ENCODE measurements at places on chromosomes 16 and 17.

GRCh38 chr16:72917051-72917450 lies 130.9 kb downstream of the ZFHX3 start:
- DNase-seq = no peak

DNA sequence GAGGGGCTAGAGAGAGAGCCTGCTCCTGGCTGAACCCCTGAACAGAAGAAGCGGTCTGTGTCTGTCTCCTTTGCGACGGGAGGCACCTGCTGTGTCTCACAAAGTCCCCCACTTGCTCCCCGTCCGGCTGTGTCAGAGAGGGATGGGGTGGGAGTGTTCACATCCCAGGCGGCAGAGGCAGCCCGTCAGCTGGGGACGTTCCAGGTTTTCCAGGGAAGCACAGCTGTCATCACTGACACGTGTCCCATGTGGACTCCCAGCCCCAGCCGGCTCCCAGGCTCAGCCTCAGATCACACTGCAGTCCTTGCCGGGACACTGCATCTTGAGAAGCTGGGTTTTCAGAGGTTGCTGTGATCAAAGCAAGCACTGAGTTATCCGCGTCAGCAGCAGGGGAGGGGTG lies 1.6 kb downstream of the TELO2 start:
- no peak for DNase-seq

GRCh38 chr17:27628376-27628775 lies 2.6 kb upstream of the LGALS9 start:
- no peak for DNase-seq

DNA sequence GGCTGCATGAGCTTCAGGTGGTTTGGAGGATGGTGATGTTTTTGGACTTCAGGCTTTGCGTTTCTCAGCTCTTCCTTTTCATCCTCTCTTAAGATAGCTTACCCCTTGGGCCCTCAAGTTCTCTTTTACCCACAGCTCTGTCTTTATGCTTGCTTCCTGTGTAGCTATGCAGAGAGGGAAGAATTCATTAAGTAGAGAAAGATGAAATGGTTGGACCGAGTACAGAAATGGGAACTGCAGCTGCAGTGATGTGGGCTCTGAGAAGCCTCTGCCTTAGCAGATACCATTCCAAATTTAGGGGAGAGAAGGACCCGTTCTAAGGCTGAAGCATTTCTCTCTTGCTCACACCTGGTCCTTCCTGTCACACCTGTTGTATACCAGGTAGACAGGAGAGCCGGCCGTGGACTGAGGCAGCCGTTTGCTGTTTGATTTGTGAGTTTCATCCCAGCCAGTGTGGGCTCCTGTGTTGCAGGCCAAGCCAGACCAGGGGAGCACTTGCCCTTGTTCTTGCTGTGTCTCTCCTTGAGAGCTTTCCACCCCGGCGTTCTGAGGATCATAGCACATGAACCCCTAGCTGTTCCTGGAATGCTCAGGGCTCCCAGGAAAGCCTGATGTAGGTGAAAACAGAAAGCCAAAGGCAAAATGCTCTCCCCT lies 392.7 kb downstream of the CPPED1 start:
- DNase-seq = no peak

GRCh38 chr17:72387969-72388368 lies 267.1 kb downstream of the SOX9 start:
- DNase-seq = no peak

- peak; percentile 12 for DNase-seq
Measured at GRCh38 chr16:80347900-80348299, 192.9 kb upstream of the DYNLRB2 start.

GRCh38 chr17:49676276-49676868 lies 1.5 kb downstream of the SPOP start:
- DNase-seq = peak; percentile 38

GRCh38 chr17:20280851-20281250 lies 186.5 kb downstream of the LGALS9B start:
- DNase-seq = no peak

- DNase-seq = no peak
Measured at GRCh38 chr17:77386502-77387192, 245.9 kb downstream of the SEC14L1 start.

DNA sequence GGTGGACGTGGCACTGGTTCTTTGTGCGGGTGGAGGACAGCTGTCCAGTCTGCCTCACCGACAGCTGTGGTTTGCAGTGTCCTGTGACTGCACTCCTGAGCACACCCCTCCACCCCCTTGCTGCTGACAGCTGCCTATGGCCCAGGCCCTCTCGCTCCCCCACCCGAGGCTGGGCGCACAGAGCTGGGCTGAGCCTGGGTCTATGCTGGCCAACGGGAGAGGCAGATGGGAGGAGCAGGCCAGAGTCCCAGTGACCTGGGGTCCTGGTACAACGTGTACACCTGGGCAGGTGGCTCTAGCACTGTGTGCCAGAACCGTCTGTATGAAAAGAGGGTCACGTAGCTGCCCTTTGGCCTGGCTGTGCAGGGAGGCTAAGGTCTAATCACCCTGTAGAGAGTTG lies 30.5 kb downstream of the BAIAP2 start:
- no peak for DNase-seq

DNA sequence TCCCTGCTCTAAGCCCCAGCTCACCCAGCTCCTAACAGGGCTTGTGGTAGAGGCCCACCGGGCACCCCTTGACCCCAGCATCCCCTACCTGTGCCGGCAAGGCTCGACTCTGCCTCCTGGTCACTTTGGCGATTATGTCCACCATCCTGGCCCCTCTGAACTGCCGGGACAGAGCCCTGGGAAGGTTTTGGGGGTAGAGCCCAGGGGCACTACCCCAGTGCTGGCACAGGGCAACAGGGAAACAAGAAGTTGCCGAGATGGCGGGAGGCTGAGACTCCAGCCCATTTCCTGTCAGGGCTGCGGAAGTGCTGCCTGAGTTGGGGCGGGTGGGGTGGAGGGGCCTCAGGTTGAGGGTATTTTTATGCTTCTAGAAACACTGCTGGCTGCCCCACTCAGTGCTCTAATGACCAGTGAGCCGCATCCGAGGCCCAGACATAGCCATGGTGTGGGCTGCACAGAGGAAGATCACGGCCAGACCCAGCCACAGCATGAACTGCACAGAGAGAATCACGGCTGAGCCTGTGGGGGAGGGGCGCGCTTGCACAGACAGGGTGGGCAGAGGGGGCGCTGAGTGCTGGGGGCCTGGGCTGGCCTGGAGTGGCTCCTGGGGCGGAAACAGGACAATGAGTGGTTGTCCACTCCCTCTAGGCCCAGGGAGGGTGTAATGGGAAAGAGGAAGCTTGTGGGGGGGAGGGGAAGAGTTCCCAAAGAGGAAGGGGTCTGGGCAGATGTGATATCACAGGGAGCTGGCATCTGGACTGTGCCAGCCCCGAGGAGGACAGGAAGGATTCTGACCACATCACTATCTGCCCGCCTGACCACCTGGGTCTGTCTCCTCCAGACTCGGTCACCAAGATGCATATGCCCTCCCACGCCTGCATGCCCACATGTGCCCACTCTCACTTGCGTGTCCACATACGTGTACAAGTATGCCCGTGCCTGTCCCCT lies 22.3 kb downstream of the ARHGAP27 start:
- DNase-seq = no peak

- no peak for DNase-seq
Measured at GRCh38 chr17:9684955-9685621, 39.8 kb downstream of the USP43 start.

DNA sequence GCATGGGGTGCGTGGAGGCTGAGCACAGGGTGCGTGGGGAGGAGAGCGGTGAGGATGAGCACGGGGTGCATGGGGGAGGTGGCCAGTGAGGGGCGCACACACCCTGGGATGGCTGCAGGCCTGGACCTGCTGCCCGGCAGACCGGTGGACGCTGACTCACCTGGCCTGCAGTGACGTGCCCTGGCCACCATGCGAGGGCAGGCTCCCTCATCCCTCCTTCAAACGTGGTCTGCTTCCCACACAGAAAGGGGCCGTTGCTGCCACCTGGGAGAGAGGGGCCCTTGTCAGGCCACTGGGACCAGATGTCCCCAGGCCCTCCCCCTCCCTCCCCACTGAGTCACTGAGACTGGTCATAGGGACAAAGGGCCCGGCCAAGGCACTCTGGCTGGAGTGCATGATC lies 20.1 kb upstream of the APRT start:
- DNase-seq = no peak

- no peak for DNase-seq
Measured at GRCh38 chr16:9943121-9943520, 239.1 kb downstream of the GRIN2A start.

DNA sequence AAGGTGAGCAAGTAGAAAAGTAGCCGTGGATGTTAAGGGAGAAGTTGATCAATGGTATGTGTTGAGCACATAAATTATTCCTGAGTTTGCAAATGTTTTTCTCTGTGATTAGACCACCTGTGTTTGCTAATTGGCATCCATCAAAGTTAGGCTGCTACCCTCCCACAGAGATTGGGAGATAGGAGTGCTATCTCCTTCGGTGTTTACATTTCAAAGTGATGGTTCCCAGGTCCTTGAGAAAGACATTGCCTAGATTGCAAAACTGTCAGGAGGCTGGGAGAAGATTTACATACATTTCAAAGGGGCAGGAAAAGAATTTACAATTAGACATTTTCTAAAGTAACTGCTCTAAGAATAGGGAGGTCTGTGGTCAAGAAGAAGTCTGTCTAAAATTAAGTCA lies 54.3 kb upstream of the CNTNAP4 start:
- DNase-seq = no peak

GRCh38 chr16:26645614-26646013 lies 421.1 kb upstream of the C16orf82 start:
- DNase-seq = no peak

- peak; percentile 67 for DNase-seq
Measured at GRCh38 chr17:17303010-17303846, at the start of gene NT5M. Gene NT5M (plus strand): TSS chr17:17303373. CDS start chr17:17303551, 178 bp downstream.

Data from SJSA1 (cell line).